ENCODE measurements at places on chromosomes 1 and 21. TPM values are rescaled to one million over a fixed set of nuclear protein-coding genes. Genes with fewer than 3 reads are reported as not detected.

GRCh38 chr1:28273216-28273860 is 14.0 kb downstream of the SESN2 start:
- DNase-seq, result no peak

- peak; percentile 87 for DNase-seq
Measured at GRCh38 chr1:6603238-6603914, 707 bp upstream of the KLHL21 start.

DNA sequence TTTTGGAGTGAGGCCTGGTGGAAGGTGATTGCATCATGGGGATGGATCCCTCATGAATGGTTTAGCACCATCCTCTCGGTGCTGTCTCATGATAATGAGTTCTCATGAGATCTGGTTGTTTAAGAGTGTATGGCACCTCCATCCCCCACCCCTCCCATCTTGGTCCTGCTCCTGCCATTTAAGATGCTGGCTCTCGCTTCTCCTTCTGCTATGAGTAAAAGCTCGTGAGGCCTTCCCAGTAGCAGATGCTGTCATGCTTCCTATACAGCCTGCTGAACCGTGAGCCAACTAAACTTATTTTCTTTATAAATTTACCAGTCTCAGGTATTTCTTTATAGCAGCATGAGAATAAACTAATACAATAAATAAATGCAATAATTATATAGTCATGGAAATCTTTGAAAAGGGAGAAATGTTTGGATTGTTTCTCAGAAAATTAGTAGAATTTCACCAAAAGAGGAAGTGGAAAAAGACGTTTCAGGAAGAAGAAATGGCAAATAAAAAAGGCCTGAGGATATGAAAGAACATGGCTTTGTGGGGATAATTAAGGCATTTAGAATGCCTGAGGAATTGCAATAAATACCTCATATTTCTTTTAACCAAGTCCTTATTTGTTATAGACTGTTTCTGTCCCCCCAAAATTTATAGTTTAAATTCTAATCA is 451.2 kb upstream of the ADGRL4 start:
- DNase-seq, result no peak

The MCOLN3 gene
- 0.12 TPM for polyA plus RNA-seq

The OR2T29 gene
- polyA plus RNA-seq, result not detected

The C1QA gene
- 15.8 TPM for polyA plus RNA-seq

The FMO2 gene
- 17.2 TPM for polyA plus RNA-seq

All from psoas muscle (tissue), 8 donors.